NCI-H146 (cell line): ENCODE measurements at places on chromosomes 5 and 9.

DNA sequence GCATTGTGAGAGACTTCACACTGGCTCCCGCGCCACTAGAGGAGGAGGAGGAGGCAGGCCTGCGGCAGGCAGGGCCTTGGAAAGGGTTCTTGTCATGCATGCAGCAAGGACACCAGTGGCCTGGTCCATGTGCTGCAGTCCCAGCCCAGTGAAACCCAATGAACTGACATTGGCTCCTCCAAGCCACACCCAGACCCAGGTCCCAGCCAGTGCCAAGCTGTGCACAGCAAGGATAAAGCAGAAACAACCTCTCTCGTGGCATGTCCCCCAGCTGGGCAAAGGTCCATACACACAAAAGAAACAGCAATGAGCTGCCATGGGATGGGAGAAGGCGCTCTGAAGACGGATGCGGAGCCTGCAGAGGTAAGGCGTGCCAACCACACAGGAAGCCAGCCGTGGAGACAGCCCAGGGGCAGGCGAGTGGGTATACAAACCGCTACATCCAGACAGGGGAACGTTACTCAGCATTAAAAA lies 89.2 kb downstream of the SEMA4D start:
- no peak for DNase-seq

DNA sequence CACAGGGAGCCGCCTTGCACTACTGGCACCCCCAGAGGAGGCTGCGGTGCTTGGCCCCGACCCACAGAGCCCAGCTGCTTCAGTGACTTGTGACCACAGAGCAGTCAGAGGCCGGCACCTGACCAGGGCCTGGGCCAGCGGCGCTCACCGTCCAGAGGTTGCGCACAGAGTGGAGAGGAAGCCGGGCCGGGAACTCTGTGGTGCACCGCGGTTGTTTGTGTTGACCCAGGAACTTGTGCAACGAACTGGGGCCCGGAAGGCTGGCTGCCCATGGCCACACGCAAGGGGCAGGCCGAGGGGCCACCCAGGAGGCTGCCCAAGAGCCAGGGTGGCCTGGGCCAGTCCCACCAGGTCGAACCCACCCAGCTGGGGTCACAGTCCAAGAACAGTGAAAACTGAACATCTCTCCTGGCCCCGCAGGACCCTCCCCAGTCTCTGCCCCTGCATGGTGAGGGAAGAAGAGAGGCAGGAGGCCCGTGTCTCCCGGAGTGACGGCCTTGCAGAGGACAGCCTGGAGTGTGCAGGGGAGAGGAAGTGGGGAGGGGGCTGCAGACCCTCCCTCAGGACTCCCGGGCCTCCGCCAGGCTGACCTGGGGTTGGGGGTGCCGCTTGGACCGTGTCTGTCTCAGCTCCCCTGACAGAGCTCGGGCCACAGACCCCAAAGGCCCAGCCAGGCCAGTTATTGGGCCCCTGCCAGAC lies 42.8 kb upstream of the EGFL7 start:
- no peak for DNase-seq

GRCh38 chr5:151006704-151007334 lies 13.6 kb upstream of the GPX3 start:
- DNase-seq, result no peak

GRCh38 chr9:109416135-109416706 lies 81.9 kb downstream of the PTPN3 start:
- no peak for DNase-seq

- DNase-seq, result no peak
Measured at GRCh38 chr9:5428172-5428571, 9.6 kb downstream of the PLGRKT start.

GRCh38 chr9:37172557-37172956 lies 52.2 kb downstream of the ZCCHC7 start:
- no peak for DNase-seq

DNA sequence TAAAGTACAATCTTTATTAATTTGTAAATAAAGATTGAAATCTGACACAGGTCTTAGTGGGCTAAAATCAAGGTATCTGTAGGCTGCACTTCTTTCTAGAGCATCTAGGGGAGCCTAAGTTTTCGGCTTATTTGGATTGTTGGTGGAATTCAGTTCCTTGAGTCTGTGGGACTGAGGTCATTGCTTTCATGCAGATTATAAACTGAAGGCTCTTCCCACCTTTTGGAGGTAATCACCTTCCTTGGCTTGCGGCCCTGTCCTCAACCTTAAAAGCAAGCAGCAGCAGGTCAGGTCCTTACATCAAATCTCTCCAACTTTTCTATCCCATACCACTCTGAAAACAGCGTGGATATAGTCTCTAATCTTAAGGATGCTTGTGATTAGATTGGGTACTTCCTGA lies 25.9 kb downstream of the MAT2B start:
- no peak for DNase-seq
